ENCODE measurements at places on chromosomes 12 and 14.

DNA sequence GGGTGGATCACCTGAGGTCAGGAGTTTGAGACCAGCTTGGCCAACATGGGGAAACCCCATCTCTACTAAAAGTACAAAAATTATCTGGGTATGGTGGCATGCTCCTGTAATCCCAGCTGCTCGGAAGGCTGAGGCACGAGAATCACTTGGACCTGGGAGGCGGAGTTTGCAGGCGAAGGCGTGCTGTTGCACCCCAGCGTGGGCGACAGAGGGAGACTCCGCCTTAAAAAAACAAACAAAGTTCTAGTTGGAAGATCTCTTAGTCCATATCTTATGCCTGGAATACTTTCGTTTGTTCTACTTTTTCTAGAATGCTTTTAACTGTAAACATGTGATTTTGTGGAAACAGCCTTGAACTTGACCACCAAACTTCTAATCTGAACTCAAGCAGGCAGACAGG is 38.7 kb downstream of the PPHLN1 start:
- no peak for DNase-seq

GRCh38 chr12:47249719-47250357 is 170.1 kb upstream of the AMIGO2 start:
- no peak for DNase-seq

DNA sequence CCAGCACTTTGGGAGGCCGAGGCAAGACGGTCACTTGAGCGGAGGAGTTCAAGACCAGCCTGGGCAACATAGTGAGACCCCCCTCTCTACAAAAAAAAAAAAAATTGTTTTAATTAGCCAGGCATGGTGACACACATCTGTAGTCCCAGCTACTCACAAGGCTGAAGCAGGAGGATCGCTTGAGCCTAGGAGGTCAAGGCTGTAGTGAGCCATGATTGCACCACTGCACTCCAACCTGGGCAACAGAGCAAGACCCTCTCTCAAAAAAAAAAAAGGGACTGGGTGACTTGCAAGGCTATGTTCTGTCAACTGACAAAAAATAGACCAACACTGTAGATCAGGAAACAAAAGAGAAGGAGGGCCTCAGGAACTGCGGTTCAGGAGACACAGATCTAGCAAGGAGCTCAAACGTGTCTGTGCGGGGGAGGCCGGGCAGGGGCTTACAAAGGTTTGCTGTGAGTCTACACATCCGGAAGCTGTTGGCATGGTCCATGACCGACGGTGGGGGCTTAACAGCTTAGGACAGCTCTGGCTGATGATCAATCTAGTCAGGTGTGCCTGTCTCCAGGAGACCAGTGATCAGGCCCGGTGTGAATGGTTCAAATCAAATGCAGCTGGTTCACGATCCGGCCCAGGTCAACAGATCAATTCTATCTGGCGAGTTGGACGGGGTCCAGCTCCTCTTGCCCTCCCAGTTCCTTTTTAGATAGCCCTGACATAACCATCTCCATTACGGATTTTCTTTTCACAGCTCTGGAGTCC is 31.7 kb upstream of the INF2 start:
- no peak for DNase-seq

GRCh38 chr12:122141911-122142725 is 31.9 kb downstream of the IL31 start:
- no peak for DNase-seq

DNA sequence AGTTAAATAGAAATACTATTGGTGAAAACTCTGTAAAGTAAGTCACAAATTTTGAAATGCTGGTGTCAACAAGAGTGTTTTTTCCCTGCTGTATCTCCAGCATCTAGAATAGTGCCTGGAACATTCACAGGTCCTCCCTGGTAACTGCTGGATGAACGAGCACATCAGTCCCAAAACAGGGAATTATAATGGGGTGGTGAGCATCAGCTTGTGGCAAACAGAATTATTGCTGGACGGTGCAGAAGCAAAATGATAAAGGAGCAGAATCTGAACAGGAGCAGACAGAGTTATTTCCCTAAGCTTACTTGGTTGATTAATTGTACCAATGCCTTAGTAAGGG is 129.9 kb downstream of the GRIP1 start:
- no peak for DNase-seq

DNA sequence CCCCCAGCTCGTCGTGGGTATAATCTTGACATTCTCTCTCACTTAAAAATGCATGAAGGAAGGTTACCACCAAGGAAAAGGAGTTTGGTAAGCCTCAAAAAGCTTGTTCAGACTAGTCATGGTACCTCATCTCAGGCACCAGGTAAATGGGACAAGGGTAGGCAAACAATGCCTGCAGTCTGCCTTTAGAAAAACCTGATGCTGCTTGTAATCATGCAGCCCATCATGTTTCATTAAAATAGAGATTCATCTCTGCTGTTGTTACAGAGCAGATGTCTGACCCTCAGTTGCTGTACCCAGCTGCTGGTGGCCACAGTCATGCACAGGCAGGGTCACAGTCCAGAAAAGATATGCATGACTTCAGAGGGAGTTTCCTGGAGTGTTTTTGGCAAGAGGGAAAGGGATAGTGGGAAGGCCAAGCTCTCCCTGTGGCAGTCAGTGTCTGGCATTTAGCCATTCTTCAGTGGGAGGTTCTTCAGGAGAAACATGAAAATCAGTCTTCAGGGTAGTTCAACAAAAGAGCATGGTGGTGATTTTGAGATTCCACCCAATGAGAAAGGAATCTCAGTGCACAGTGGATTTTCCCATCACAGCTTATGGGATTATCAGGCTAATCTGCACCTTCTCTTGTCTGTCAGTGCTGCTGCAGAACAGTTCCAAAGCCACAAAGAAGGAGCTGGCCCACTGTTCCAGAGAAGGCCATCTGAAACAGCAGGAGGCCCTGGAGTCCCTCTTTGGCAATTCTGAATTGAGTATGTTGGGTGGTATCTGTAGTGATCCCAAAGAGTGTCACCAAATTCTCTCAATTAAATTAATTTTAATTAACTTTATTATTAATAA is 202.7 kb upstream of the FRMD6 start:
- DNase-seq = peak; percentile 68

GRCh38 chr12:4267704-4268328 is 5.7 kb upstream of the CCND2 start:
- DNase-seq = no peak

- no peak for DNase-seq
These were observed 62.3 kb downstream of the SPRING1 start for GRCh38 chr12:116675339-116676107.

- DNase-seq = no peak
These were observed 10.6 kb upstream of the PUS1 start for GRCh38 chr12:131918311-131919050.

DNA sequence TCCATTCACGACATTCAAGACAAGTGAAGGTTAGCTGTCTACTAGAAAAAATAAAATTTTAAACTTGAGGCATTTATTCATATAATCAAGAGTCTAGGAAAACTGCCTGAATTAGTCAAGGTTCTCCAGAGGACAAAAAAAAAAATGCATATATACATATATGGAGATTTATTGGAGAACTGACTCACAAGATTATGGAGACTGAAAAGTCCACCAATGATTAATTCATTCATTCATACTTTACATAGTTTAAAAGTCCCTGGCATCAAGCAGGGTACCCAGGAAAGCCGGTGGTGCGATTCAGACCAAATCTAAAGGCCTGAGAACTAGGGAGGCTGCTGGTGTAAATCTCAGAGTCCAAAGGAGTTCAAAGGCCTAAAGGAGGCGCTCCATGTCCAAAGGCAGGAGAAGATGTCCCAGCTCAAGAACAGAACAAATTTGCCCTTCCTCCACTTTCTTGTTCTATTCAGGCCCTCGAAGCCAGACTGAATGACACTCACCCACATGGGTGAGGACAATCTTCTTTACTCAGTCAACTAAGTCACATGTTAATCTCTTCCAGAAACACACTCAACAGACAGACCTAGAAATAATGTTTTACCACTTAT is 64.3 kb downstream of the ANKS1B start:
- no peak for DNase-seq

DNA sequence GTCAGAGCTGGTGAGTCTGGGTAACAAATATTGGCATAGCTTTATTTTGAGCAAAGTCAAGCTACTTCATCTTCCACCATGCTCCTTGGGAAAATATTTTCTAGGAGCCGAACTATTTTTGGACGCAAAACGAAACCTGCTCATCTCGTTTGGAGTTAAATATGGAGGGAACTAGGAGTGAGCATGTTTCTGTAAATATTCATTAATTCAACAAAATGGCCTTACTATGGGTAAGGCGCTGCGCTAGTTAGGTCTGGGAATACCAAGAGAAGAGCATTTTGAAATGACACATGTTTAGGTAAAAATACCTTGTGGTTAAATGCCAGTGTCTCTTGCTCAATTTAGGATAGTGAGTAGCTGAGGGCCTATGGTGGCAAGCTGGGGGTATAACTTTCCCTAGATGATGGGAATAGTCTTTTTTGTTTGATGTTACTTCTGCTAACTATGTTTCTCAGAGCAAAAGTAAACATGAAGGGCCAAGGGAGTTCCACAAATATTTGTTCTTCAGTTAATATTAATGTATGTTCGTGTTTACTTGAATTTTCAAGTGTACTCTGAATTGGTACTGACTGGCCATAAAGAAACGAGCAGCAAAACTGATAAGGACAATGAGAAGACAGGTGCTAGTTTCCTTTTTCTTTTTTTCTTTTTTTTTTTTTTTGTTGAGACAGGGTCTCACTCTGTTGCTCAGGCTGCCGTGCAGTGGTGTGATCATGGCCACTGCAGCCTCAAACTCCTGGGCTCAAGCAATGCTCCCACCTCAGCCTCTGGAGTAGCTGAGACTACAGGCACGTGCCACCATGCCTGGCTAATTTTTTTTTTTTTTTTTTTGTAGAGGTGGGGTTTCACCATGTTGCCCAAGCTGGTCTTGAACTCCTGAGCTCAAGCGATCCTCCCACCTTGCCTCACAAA is 77.7 kb downstream of the MAP1LC3B2 start:
- DNase-seq = no peak

GRCh38 chr12:29334937-29335336 is 46.0 kb downstream of the ERGIC2 start:
- no peak for DNase-seq

DNA sequence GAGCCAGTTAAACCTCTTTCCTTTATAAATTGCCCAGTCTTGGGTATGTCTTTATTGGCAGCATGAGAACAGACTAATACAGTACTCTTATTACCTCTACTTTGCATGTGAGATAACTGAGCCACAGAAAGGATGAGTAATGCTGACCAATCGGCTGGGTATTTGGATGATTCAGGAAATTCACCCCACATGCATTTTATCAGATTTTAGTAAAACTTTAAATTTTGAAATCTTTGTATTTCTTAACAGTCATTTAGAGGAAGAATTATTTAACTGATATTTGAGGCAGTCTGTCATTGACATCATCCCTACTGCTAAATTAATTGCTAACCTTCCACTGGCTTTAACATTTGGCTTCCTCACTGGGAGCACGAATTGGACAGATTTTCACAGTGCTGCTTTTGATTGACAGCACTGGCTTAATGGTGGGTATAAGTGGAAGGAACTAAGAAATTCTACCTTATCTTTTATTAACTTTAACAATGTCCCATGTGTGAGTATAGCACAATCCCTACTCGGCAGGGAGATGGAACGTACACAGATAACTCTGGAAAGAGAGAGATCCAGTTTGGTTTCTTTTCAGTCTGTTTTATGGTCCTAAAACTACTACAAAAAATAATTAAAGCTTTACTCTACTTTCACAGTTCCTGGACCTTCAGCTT is 261.0 kb downstream of the DACT1 start:
- peak; percentile 85 for DNase-seq

DNA sequence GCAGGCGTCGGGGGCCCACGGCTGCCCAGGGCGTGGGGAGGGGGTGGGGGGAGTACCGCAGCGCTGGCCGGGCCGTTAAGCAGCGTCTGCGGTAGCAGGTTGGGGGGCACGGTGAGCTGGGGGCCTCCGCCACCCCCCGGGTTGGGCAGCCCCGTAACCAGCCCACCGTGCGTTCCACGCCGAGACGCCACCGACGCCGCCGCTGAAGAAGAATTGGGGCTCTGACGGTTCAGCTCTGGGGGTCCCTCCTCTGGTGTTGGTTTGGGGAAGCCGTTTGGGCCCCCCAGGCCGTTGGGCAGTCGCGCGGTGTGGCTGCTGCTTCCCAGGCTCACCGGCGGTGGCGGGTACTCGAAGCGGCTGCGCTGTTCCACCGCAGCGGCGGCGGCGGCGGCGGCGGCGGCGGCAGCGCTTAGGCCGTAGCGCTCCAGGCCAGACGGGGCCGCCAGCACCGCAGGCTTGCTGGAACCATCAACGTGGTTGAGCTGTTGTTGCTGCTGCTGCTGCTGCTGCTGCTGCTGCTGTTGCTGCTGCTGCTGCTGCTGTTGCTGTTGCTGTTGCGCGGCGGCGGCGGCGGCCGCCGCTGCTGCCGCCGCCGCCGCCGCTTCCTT is 1.5 kb downstream of the IRF2BPL start:
- DNase-seq = no peak

DNA sequence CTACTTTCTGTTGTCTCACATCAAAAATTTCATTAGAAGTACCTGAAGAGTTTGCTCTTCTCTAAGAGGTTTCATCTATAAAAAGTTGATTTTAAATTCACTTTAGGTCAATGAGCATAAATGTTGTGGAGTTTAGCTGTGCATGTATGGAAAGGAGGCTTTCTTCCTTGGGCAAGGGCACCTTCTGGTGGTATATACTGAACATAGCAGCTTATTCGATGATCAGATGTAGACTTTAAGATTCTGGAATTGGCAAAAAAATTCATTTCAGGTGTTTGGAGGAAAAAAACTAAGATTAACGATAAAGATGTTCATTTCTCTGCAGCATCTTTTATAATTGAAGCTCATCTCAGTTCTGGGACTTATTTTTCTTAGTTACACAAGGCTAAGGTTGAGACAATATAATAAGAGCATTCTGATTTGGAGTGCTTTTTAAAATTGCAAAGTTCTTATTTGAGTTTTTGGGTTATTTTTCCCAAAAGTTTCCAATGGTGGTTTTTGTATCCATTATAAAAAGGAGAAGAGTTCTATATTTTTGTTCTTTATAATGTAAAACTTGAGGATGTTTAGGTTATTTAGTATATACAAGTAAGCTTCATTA is 46.8 kb downstream of the TMEM117 start:
- DNase-seq = peak; percentile 29

All from stromal cell of bone marrow (primary cell).